ENCODE measurements at places on chromosomes 3 and 15. TPM values are rescaled to one million over a fixed set of nuclear protein-coding genes. Genes with fewer than 3 reads are reported as not detected.

Gene CHDH
- total RNA-seq: 30.1 TPM

Gene FYCO1
- total RNA-seq: 23.0 TPM

Gene ZFAND6
- total RNA-seq: 187 TPM

Gene CHST13
- 31.5 TPM for total RNA-seq

Gene ZNF501
- total RNA-seq: 2.6 TPM

Gene CSTA
- not detected for total RNA-seq
